ENCODE measurements at places on chromosomes 12 and 14.

DNA sequence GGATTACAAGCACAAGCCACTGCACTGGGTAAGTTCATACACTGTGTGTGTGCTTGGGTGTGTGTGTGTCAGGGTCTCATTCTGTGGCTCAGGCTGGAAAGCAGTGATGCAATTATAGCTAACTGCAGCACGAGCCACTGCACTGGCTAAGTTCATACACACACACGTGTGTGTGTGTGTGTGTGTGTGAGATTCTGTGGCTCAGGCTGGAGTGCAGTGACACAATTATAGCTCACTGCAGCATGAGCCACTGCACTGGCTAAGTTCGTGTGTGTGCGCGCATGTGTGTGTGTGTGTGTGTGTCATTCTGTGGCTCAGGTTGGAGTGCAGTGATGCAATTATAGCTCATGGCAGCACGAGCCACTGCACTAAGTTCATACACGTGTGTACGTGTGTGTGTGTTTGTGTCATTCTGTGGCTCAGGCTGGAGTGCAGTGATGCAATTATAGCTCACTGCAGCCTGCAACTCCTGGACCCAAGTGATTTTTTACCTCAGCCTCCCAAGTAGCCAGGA, 85.4 kb downstream of the HECTD1 start:
- no peak for DNase-seq

- DNase-seq, result no peak
Observed at GRCh38 chr14:87067591-87067990, 925.4 kb downstream of the GALC start.

DNA sequence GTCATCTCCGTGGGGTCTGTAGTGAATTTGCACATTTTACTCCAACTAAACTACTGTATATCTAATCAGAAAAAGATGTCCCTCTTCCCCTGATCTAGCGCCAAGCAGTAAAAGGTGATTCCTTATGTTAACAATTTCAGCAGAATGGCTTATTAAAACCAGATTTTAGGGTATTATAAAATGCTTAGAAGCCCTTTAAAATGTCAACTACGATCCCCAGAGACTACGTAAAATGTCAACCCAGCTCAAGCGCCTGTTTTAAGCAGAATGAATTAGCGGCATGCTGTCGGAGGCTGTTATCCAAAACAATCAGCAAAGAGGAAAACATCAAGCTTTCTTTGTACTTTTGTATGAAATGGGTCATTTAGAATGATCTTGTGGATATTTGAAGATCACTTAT, 408.9 kb downstream of the SOX5 start:
- no peak for DNase-seq

GRCh38 chr12:86727160-86727559, 471.0 kb upstream of the MGAT4C start:
- no peak for DNase-seq

DNA sequence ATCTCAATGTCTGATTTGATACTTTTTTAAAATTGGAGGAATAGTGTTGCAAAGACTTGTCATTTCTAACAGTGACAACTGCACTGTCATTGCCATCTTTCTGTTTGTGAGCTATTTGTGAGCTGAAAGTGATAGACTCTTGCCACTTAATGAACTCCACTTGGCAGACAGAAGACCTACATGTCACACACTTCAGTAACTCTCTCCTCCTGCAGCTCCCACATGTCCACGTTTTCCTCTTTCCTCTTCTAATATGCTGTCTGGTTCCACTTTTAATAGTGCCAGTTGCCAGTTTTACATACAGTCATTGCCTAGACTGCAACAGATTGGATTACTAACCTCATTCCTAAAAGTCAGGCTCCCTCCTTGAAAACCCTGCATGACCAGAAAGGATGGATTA, 121.5 kb downstream of the CAPZA3 start:
- no peak for DNase-seq

- no peak for DNase-seq
Observed at GRCh38 chr14:21078726-21079125, 8.6 kb downstream of the ARHGEF40 start.

DNA sequence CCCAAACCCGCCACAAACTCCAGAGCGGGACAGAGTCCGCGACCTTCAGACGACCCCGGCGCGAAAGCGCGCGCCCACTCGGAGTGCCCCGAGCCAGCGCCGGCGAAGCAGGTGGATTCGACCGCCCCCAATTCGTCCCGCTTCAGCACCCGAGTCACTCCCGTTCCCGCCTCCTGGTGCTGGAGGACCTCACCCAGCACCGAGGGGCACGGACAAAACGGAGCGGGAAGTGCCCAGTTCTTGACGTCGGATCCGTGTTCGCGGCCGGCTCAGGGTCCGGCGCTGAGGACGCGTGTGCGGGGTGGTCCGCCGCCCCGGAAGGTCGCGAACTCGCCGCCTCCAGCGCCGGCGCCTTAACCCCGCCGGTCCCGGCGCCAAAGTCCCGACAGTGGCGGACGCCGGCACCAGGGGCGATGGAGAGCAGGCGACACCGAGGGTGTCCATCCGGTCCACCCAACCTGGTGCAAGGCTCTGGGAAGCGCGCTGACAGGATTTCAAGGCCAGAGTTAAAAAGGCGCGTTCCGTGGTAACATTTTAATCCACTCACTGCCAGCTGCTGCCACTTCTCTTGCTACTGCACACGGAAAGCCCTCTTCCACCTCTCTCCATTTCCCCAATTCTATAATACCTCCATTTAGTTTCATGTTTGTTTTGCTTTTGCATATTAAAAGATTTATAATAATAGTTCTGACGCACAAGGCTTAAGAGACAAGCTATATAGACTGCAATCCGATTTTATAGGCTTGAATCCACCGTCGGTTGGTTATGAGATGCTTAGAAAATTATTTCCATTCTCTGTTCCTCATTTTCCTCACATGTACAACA, 240.0 kb upstream of the CPNE8 start:
- DNase-seq, result no peak

DNA sequence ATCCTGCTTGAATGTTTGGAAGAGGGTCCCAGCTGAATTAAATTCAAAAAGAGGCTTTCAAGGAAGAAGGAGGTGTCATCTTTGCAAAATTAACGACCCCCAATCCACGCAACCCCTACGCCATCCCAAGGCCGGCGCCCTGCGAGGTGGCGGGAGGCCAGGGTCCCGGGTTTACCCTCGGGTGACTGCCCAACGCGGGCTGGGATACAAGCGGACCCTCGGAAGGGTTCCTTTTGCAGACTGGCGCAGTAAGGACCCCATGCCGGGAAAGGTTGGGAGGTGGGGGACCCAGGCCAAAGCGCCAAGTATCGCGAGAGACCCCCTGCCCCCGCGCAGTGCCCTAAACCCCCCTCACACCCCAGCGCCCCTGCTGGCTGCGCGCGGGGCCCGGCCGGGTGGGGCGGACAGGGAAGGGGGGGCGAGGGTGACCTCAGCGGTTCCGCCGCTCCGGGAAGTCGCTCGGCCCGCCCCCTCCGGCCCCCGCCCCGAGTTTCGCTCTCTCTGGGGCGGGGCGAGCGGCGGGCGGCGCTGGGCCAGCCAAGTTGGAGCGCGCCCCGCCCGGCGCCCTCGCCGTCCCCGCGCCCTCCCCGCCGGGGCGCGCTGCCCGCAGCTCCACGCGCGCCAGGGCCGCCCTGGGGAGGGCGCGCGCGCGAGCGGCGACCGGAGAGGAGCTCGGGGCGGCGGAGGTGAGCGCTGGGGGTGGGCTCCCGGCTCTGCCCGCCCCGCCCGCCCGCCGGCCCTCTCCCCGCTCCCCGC, 708 bp upstream of the ZBTB42 start:
- DNase-seq, result peak; percentile 85
